Bone marrow (tissue), 2 donors: ENCODE measurements at places on chromosomes 3 and 15.

DNA sequence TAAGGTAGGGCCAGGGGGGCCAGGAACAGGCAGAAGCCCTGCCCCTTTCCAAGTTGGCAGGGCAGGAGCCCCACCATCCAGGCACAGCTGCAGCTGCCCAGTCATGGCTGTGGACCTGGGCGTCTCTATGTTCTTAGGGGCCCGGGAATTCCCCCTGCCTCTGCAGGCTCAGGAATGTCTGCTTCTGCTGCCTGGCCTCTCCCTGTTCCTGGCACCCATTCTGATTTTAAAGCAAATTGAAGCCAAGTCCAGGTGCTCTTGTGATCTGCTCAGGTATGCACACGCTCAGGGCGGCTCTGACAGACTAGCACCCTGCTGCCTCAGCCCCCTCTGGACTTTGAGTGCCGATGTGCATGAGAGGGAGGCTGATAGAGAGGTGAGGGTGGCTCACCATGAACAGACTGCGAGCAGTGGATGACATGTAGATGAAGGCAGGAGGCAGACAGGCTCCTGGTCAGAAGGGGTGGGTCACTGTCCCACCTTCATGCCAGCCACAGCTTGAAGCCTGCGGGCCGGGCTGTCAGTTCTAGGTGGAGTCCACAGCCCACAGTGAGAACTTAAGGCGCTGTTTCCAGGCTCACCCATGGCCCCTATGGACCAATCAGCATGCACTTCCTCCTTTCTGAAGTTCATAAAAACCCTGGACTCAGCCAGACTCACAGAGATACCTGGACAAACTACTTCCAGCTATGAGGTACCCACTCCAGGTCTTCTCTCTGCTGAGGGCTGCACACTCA lies 747.8 kb upstream of the GBE1 start:
- DNase-seq: no peak

GRCh38 chr15:62618432-62618831 lies 424.1 kb upstream of the TPM1 start:
- no peak for DNase-seq

DNA sequence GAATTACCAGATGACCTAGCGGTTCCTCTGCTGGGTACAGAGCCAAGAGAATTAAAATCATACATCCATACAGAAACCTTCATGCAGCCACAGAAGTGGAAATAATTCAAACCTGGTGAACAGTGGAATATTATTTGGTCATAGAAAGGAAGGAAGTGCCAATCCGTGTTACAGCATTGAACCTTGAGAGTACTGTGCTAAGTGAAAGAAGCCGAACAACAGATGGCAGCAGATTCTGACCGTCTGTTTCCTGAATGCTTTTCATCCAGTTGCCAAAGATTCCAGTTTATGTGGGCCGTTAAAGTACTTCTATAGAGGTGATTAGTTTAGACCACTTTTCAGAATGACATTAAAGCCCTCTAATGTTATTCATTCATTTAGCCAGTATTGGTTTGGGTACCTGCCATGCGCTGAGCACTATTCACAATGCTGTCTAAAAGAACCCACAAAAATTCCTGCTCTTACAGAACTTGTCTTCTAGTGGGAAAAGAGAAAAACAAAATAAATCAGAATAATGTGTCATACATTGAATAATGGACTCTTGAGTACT lies 45.8 kb upstream of the SENP5 start:
- DNase-seq: no peak

- DNase-seq: no peak
These were observed 4.0 kb downstream of the EPHB3 start for GRCh38 chr3:184565421-184566211.

DNA sequence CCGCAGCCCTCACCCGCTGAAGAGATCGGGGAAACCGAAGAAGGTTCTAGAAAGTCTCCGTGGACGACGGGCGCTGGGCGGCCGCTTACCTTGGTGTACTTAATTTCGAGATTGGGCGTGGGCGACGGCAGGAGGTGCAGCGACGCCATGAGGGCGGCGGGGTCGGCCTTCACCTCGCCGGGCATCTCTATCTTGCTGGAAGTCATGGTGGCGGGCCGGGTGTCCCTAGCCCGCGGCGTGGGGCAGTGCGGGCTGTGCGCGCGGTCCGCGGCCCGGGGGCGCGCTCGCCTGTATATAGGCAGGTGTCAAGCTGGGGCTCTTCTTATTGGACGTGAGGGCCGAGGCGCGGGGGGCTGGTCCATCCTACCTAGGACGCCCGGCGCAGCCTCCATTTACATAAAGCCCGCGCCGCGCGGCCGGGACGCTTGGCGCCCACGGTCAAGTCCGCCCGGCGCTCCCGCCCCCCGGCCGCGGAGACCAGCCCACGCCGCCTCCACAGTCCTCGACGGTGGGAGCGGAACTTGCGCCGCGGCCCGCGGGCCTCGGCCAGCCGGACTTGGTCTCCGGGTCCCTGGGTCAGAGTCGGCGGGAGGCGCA lies at the start of gene ALDH1A2:
TSS of gene ALDH1A2 (minus strand) at position 267 of the 597 bp plus-strand sequence. CDS start at position 206, 61 bp downstream.
- DNase-seq: no peak

DNA sequence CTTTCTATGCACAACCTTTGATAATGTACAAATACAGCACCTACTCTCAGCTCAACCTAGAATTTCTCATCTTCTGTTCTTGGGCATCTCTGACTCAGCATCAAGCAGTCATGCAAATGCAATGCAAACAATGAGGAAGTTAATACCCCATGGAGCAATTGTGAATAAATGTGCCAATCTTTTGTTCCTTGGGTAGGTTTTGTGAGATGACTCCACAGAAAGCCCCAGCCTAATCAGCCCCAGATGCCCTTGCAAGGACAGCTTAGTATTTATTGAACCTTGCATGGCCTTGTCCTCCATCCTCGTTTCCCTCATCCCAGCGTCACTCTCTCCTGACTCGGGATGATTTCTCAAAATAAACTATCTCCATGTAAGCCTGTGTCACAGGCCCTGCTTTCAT lies 494.7 kb upstream of the NECTIN3 start:
- no peak for DNase-seq

GRCh38 chr3:58900386-58900785 lies 149.4 kb downstream of the CFAP20DC start:
- DNase-seq: no peak

DNA sequence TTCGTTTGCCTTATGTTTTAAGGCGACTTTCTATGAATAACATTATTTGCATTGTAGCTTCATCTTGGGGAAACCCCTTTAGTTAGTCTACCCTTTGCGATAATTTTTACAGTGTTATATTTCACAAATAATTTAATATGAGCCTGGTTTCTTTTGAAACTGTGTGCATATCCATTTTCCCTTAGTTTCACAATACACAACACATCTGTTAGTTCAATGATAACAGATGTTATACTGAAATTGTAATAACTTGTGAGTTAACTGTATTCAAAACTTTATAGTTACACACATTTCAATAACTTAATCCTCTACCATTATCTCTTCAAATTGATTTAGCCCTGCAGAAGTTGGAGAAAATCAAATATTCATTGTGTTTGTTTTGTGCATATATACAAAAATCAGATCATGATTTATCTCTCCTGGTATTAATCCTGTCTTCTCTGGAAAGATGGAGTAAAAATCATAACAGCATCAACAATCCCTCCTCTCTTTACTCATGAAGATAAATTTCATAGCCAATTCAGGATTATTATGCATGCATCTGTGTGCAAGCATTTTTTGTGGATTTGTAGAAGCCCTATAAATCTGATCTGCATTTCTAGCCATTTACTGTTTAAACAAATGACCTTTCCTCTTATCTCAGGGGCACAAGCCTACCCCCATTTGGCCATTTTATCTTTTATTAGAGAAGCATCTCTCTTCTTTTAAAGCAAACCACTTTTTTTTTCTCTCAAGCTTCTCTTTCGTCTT lies 304.0 kb downstream of the VPS13C start:
- DNase-seq: no peak

DNA sequence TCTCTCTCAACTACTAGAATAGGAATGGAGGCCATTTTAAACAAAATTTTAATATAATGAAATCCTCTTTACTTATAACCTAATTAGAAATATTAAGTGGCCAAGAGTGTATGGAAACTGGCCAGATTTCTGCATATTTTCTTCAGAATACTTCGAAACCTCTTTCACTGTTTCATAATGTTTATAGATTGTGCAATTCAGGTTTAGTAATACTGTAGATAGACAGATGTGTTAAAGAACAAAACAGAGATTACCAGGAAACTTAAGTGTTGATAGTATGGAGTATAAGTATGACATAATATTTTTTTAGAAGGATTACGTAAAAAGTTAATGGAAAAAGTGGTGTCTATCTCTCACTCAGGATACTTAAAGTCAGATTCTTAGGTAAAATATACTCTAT lies 4.7 kb downstream of the ABHD5 start:
- DNase-seq: no peak

GRCh38 chr3:144683065-144683464 lies 711.4 kb downstream of the DIPK2A start:
- DNase-seq: no peak

GRCh38 chr3:32420126-32421038 lies 28.7 kb downstream of the CMTM7 start:
- no peak for DNase-seq

GRCh38 chr3:124927574-124928045 lies 6.9 kb downstream of the MUC13 start:
- DNase-seq: no peak

DNA sequence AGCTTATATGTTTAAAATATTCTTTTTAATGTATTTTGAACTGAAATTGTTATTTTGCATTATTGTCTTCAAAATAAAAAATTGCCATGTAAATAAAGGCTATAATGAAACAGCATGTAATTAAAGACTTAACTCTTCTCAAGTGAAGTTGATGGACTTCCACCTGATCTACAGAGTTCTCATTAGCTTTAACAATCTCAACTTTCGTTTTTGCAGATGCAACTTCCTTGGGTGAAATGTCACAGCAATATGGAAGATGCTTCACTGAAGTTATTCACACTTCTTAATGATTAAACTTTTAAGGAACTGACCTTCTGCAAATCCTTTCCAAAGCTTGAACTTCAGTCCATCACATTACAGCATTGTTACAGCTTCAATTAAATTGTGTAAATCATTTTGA lies 63.6 kb downstream of the OSTN start:
- DNase-seq: no peak

DNA sequence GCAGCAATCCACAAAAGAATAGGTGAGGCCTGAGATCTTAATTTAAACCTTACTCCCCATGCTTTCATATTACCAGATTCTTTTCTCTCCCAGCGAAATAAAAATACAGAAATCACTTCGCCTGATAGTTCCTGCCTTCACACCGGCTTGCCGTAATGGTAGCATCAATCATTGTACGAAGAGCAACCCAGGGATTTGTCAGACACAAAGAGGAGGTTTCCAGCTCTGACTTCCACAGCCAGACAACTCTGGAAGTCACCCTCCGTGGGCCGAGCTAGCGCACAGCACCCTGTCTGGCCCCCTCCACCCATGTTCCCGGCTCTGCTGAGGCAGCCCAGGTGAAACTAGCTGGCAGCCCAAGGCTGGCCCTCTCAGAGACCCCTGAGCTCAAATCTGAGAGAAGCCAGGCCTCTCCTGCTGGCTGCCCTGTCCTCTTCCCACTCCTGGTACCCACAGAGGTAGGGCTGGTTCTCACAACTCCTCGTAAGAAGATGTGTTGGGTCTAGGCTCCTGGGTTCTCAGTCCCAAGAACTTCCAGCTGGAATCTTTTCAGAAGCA lies 156.9 kb upstream of the BNIP2 start:
- no peak for DNase-seq

GRCh38 chr3:83928903-83929302 lies 1029.9 kb upstream of the CADM2 start:
- no peak for DNase-seq

DNA sequence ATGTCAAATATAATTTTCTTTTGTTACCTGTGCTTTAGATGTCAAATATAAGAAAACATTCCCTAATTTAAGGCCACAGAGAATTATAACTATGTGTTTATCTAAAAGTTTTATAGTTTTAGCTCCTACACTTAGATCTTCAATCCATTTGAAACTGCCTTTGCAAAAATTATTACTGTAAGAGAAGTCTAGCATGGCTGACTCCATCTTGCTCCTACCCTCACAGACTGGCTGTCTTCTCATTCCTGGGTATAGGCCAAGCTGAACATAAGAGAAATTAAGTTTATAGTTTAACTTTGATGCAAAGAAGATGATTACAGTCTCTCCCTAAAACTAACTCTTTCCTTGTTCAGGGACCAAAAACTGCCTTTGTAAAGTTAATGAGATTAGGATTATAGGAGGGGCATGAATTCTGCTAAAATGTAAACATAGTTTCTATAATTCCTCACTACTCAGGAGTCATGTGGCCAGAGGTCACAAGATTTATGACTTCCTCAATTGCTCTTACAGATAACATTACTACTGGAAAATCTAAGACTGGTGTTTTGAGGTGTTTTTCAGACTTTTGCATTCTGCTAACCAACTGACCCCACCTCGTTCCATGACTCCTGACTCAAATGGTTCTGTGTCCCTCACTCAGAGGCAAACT lies 184.0 kb downstream of the BCHE start:
- DNase-seq: no peak

GRCh38 chr3:102447272-102447671 lies 12.5 kb downstream of the ZPLD1 start:
- DNase-seq: no peak

DNA sequence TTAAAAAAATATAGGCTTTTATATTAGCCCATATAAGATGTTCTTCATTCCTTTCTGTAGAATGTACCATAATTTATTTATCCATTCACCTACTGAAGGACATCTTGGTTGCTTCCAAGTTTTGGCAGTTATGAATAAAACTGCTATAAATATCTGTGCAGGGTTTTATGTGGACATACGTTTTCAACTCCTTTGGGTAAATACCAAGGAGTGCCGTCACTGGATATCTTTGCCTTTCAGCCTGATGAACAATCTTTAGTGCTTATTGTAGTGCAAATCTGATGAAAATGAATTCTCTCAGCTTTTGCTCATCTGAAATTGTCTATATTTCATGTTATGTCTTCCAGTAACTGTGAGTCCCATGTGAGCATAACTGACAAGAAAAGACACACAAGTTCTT lies 26.6 kb upstream of the BLM start:
- DNase-seq: no peak

- DNase-seq: no peak
These were observed 166.7 kb upstream of the PRICKLE2 start for GRCh38 chr3:64392001-64392400.

DNA sequence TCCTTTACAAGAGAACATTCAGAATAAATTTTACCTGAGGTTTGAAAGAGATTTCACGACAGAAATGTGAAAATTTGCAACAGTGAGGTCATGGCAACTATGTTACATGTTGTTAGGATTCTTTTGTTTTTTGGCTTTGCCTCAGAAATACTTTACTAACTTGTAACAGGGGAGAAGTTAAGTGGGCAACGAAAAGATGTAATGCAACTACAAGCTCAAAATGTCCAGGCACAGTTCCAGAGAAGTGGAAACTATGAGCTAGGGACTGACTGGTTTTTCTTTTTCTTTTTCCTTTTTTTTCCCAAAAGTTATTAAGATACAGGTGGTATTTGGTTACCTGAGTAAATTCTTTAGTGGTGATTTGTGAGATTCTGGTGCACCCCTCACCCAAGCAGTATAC lies 111.5 kb upstream of the PPP2R3A start:
- DNase-seq: no peak
